ENCODE measurements at places on chromosomes 1 and 21.

- no peak for DNase-seq
Observed at GRCh38 chr1:77388661-77389060, 106.8 kb downstream of the AK5 start.

GRCh38 chr1:42420121-42420520 is 35.7 kb downstream of the ZMYND12 start:
- no peak for DNase-seq

- DNase-seq = peak; percentile 8
Observed at GRCh38 chr1:25430967-25431881, 527 bp downstream of the MACO1 start.

DNA sequence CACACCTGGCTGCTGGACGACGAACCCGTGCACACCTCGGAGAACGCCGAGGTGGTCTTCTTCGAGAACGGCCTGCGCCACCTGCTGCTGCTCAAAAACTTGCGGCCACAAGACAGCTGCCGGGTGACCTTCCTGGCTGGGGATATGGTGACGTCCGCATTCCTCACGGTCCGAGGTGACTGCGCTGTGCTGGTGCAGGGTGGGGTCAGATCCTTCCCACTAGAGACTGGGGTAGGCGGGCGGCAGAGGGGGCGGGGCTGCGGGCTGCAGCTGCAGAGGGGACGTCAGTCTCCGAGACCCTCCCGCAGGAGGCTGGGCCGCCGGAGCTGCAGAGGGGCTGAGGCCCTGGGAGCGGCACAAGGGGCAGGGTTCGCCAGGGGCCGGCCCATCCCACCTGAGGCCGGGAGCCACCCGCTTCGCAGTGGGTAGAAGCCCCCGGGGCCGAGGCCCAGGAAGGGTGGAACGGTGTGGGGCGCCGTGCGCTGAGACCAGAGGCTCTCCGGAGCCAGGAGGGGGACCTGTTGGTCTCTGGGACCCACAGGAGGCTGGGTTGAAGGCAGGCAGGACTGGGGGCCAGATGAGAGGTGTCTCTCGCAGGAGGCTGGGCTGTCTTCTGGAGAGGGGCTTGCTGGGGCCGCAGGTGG is 90.6 kb downstream of the TRIM11 start:
- no peak for DNase-seq

DNA sequence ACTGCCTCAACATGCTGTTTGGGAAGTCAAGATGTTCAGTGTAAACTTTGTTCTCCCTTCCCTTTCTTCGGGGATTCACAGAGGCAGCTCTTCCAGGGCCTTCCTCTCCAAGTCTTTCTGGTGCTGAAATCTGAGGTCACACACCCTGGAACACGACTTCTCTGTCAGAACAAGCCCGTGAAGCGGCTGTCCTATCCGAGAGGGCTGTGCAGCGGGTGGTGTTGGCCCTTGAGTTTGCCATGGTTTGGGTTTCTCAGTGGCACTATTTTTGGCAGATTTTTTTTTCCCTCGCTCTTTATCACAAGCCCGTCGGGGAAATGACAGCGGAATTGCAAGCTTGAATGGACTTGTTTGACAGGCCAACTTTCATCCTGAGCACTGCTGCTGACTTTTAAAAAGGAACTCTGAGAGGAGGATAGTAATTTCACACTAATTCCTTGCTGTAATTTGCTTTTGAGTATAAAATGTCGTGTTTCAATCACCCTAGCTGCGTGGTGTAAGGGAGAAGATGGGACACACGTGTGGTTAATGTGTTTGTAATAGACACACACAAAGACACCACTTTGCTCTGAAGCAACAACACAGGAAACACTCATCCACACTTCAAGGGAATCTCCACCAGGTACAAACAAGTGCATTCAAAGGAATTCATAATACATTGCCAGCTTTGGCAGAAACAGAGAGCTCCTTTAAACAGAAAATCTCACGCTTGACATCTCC is 60.1 kb upstream of the TARBP1 start:
- DNase-seq = no peak

- no peak for DNase-seq
Observed at GRCh38 chr1:115643225-115643624, 1.5 kb downstream of the VANGL1 start.

DNA sequence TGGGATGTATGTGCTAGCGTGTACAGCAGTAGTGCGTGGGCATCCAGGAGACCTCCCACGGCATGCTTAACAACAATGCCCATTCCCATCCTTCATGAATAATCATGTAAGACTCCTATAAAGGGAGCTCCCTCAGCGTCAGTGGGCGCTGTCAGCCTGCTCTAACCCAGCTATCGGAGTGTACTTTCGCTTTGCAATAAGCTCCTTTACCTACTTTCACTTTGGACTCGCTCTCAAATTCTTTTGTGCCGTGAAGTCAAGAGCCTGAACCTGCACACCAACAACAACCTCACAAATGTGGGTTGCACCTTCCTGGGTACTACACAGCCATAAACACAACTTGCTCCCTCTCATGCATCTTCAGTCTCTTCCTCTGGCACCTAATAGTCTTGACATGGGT is 114.8 kb upstream of the PAXBP1 start:
- DNase-seq = no peak

DNA sequence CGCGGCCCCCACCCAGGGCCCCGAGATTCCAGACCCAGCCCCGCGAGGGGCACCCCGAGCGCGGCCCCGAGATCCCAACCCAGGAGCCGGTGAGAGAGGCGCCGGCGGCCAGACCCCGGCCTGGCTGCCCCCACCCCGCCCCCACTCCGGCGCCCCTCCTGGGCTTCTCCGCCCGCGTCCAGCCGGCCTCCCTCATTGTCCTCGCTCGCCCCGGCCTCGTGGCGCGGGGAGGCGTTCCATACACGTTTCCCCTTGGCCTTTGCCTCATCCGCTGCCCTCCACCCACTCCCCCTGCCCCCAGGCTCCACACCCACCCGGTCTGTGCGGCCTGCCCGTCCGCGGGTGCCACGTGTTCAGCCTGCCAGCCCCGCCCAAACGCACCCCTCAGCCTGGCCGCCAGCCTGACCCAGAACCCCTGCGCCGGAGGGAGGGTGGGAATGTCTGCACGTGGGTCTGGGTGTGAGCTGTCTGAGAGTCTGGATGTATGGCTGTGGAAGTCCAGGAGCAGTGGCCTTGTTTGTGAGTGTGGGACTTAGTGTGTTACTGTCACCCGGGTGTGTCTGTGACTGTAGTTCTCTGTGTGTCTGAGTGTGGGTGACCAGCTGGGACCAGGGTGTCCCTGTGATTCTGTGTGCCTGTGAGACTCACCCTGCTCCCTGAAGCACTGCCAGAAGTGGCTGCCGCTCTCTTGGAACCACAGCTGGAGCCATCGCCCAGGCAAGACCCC is 681 bp downstream of the B4GALT2 start:
- DNase-seq = no peak

- DNase-seq = no peak
Observed at GRCh38 chr1:209926045-209926444, 12.0 kb upstream of the SYT14 start.

DNA sequence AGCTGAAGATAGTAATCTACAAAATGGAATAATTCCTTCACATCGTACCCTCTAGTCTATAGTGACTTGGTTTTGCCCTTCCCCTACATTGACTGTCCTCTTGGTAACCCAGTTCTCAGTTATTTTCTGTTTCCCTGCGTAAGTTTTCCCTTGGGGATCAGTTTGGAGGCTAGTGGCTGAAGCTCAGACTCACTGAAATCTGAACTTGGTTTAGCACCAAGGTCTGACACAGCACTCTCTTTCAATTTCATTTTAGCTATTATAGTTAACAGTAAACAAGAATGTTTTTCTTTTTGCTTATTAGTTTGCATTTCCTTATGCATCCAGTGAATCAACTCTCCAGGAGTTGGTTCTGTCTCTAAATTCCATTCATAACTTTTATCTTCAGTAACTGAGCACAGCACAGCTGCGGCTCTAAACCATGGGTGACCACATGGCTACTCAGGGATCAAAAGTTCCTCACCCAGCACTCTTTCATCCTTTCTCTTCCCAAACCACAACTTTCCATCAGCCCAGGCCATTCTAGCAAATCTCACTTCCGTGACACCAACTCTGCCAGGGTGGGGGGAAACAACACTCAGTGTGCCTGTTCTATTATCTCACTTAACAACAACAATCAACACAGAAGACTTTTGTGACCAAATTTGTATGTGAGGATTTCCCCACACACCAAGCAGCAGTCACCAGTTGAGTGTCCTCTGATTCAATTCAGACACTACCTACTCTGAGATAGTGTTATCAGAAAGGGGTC is 17.6 kb upstream of the IFI6 start:
- DNase-seq = no peak

GRCh38 chr1:214801191-214801590 is 198.2 kb downstream of the CENPF start:
- DNase-seq = no peak

GRCh38 chr1:211724687-211725196 is 49.3 kb upstream of the NEK2 start:
- DNase-seq = no peak

- no peak for DNase-seq
Observed at GRCh38 chr1:77465139-77465538, 183.3 kb downstream of the AK5 start.

GRCh38 chr1:82401116-82401515 is 600.4 kb downstream of the ADGRL2 start:
- no peak for DNase-seq

GRCh38 chr1:212315907-212316306 is 30.7 kb downstream of the PPP2R5A start:
- DNase-seq = peak; percentile 21

GRCh38 chr1:63316984-63317816 is 5.2 kb upstream of the FOXD3 start:
- peak; percentile 78 for DNase-seq

- DNase-seq = no peak
Observed at GRCh38 chr1:205271277-205271676, 43.5 kb downstream of the TMCC2 start.

GRCh38 chr1:23453455-23454000 is 29.0 kb upstream of the TCEA3 start:
- no peak for DNase-seq

GRCh38 chr1:58779059-58779754 is 4.6 kb downstream of the JUN start:
- no peak for DNase-seq

DNA sequence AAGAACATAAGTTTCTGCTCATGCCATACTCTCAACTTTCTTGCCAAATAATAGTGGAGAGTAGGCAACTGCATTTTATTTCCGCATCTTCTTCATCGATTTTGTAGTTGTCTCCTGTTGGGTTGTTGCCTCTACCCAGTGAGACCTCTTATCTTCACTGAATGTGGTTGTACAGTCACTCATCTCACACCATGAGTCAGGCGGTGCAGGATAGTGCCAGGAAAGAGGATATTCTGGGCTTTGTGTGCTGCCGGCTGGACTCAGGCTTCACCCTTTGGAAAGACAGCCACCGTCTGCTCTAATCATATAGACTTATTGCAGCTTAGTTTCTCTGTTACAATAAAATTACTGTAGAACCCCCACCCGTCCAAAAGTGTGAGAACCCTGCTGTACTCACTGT is 154.3 kb upstream of the USP24 start:
- no peak for DNase-seq

DNA sequence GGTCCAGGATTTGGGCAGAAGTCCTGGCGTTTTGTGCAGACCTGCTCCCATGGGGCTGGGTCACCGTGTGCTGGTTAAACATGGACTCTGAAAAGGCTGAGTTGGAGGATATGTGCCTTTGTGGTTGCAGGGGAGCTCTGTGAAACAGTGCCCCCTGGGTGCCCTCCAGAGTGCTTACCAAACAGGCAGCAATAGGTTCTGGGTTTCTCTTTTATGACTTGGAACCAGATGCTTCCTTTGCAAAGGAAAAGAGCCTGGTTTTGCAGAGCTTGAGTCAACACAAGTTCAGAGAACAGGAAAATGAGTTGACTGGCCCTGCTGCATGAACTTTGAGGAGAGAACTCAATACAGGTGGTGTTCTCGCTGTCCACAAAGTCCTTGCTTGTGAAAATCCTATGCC is 288.9 kb downstream of the TM2D1 start:
- DNase-seq = no peak

DNA sequence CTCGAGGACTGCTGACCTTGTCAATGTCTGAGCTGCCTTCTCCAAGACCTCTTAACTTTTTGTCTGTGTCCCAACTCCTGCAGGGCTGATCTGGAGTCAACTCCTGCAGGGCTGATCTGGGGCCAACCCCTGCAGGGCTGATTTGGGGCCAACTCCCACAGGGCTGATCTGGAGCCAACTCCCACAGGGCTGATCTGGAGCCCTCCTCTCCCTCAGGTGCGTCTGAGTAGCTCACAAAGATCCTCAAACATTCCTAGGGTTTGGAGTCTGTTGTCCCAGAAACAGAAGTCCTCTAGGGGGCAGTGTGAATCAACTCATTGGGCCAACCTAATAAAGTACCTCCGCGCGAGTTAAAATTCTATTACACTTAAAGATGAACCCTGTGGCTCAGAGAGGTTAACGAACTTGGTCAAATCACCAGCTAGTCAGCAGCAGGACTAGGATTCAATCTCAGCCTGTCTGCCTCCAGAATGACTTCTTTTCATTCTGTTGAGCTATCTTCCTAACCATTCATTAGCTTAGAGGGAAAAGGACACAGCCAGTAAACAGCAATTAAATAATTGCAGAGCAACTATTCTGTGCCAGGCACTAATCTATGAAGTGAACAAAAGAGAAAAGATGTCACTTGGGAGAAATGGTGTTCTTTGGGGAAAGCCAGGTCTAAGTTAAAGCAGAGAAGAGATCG is 17.2 kb upstream of the RLF start:
- DNase-seq = peak; percentile 78

GRCh38 chr1:204254031-204254661 is 40.4 kb upstream of the GOLT1A start:
- DNase-seq = no peak

GRCh38 chr21:42614811-42615351 is 38.5 kb upstream of the PDE9A start:
- no peak for DNase-seq

- no peak for DNase-seq
Observed at GRCh38 chr1:240136402-240136801, 44.7 kb downstream of the FMN2 start.

DNA sequence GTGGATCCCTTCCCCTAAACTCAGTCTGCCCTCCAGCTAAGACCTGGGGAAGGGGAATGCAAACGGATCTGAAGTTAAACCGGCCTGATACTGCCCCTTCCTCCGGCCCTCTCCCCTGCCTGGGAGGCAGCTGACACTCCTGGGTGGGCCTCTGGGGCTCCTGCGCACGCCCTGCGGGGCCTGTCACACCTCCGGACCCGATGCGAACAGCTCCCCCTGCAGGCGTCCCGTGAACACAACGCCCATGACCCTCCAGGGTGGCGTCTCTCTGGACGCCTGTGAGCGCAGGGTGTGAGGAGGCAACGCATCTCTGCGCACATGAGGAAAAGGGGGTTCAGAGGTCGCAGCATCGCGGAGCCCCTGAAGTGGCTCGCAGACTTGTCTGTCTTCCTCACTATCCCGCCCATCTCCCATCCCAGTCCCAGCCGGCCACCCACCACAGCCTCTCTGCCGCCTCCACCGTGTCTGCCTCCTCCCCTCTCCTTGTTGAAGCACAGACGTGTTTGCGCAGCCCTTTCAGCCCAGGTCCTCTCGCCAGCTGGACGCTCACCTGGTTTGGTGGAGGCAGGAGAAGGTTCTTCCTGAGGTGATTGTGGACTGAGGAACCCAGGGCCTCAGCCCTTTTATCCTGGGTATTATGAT is 421 bp upstream of the LCE3A start:
- DNase-seq = no peak
